ENCODE measurements at places on chromosomes 11 and 22.

DNA sequence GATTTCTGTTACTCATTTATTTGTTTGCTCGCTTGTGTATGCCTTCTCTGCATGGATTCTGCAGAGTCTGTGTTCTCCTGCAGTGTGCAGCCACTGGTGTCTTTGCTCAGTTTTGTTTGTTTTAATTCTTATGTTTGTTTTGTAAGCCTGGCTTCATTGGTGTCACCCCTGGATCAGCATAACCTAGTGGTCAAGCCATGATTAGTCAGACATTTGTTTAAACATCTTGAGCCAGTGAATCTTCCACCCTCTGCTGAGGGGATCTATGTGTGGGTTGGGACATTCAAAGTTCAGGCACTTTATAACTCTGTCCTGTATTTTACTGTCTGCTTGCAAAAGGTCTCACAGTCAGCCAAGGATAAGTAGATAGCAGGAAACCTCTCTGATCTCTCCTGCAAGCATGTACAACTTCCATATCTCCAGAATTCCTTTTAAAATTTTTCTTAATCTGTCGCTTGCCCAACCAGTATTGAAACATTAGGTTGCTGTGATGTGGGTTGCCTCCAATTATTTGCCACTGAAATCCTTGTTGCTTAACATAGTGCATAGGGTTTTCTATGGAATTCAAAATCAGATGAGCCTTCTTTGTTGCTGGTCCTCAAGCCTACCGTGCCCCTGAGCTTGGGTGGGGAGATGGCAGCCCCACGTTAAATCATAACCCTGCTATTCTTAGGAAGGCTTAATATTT, 86.8 kb downstream of the KCNQ1OT1 start:
- no peak for DNase-seq

DNA sequence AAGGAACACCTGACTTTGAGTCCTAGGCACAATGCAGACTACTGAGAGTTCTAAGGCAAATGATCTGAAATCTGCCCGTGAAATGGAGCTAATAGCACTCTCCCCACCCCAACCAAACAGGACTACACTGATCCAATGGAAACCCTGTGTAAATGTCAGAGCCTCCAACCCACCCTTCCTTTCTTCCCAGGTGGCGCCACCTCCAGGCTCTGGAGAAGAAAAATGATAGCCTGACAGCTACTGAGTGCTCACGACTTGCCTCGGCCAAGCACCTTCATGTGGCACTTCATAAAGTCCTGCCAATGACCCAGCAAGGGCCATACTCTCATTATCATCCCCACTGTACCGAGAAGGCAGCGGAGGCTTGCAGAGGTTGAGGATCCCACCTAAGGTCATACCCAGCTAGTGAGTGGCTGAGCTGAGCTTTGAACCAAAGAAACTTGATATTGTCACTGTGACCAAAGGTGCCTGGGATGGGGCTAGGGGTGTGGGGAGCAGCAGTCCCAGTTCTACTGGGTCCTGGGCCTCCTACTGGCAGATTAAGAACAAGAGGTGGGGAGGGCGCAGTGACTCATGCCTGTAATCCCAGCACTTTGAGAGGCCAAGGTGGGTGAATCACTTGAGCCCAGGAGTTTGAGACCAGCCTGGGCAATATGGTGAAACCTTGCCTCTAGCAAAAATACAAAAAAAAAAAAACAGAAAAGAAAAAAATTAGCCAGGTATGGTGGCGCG, 20.5 kb downstream of the TST start:
- no peak for DNase-seq

GRCh38 chr11:44263738-44264437, 46.1 kb downstream of the ALX4 start:
- DNase-seq = no peak

- DNase-seq = no peak
Observed at GRCh38 chr22:41888627-41889200, 26.2 kb downstream of the SHISA8 start.

GRCh38 chr11:112161012-112161411, 2.9 kb downstream of the IL18 start:
- no peak for DNase-seq

GRCh38 chr22:40276996-40277823, 69.1 kb upstream of the ADSL start:
- DNase-seq = peak; percentile 6

- DNase-seq = no peak
Observed at GRCh38 chr11:69823641-69824265, 4.5 kb upstream of the FGF3 start.

DNA sequence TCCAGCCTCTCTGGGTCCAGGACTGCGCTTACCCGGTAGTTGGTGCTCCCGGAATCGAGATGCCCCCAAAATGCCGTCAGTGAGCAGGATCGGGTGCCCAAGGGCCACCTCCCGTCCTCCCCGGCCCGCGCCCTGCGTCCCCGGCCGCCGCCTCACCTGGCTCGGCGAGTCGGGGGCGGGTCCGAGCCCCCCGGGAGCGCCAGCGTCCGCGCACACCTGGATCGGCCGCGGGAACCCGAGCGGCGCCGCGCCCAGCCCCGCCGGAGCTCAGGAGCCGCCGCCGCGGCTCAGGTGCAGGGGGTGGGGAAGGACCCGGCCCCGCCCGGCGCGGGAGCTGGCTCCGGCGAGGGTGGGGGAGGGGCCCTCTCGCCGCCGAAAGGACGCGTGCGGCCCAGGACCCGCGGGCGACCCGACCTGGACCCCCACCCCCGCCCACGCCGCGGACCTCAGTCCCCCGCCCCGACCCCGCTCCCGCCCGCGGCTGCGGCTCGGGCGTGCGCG, at the start of gene SHANK2:
Gene SHANK2, minus strand, starts transcription at position 309 of the 501 bp plus-strand sequence. CDS start 105,251 bp downstream, outside the sequence.
- DNase-seq = no peak

DNA sequence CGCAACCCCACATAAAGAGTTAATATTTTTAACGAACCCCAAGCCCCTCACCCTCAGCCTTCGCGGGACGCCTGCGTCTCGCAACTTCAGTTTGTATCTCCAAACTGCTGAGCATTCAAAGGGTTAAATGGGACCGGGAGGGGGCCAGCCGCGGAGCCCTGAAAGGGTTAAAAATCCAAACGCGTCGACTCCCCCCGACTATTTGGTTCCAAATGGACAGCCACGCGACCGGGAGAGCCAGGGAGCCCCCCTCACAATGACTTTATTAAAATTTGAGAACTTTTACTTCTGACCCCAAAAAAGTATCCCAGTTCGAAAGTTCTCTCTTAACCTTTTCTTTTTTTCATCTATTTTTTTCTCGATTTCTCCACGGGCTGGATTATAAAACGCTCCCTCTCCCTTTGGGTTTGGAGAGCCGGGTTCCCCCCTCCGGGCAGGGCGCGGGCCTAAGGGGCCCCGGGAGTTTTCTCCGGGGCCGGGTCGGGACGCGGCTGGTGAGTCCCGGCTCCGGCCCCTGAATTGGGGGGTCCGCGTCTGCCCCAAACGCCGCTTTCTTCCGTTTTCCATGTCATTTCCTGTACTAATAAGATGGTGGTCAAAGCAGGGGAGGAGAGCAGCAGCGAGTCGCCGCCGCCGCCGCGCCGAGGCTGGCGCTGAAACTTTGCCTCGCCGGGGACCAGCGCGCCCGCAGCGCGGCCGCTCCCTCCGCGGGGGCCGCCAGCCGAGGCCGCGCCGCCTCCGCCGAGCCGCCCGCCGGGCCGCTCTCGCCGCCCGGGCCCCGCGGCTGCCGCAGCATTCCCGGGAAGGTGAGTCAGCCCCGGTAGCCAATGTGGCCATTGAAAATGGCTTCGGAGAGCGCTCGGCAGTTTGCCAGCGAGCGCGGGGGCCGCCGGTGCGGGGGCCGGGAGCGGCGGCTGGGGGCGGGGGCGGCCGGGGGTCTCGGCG, at the start of gene PRDM11:
Gene PRDM11, plus strand, starts transcription at position 568 of the 945 bp plus-strand sequence. CDS start 35,128 bp downstream, outside the sequence.
- peak; percentile 52 for DNase-seq

DNA sequence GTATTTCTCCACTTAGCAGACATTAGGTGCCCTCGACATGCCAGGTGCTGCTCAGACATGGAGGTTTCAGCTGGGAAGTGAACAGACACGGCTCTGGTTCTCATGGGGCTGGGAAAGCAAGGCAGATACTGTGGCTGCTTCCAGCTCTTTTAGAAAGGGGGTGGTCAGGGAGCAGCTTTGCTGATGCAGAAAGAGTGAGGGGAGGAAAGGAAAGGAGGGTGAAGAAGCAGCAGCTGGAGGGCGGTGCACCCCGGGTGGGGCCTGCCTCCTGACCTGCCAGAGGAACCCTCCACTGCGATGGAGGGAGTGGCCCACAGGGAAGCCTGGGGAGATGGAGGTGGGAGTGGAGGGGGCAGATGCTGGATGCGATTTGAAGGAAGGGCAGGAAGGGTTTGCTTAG, 76.8 kb downstream of the MORC2 start:
- no peak for DNase-seq

DNA sequence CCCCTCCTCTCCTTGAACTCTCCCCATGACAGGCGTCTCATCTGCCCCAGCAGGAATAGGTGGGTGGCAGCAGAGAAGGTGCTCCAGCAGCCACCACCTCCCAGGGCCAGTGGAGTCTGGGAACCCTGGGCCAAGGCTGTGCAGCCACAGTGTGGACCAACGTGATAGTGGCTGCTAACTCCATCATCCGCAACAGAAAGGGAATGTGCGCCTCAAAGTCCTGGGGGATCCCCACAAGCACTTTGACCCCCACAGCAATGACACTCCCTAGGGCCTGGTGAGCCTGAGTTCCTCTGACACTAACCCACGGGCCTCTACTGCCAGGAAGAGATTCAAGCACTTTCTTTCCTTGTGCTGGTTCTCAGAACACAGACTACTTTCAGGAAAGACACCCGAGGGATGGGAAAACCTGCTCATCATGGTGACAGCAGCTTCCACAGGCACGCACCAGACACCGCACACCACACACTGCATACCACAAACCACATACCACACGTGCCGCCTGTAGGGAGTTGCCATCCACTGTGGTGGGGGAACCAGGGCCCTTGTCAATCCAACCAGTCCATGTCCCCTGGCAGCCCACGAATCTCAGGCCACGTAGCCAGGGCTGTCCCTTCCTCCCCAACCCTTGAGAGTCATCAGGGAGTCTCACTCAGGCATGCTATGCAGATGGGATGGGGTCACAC, 3.4 kb upstream of the SLC25A1 start:
- no peak for DNase-seq

GRCh38 chr11:120634706-120635105, 123.2 kb downstream of the GRIK4 start:
- DNase-seq = no peak

GRCh38 chr11:73270016-73270854, 1.9 kb upstream of the P2RY6 start:
- DNase-seq = no peak

GRCh38 chr11:118174006-118174567, 2.4 kb downstream of the SCN2B start:
- no peak for DNase-seq

DNA sequence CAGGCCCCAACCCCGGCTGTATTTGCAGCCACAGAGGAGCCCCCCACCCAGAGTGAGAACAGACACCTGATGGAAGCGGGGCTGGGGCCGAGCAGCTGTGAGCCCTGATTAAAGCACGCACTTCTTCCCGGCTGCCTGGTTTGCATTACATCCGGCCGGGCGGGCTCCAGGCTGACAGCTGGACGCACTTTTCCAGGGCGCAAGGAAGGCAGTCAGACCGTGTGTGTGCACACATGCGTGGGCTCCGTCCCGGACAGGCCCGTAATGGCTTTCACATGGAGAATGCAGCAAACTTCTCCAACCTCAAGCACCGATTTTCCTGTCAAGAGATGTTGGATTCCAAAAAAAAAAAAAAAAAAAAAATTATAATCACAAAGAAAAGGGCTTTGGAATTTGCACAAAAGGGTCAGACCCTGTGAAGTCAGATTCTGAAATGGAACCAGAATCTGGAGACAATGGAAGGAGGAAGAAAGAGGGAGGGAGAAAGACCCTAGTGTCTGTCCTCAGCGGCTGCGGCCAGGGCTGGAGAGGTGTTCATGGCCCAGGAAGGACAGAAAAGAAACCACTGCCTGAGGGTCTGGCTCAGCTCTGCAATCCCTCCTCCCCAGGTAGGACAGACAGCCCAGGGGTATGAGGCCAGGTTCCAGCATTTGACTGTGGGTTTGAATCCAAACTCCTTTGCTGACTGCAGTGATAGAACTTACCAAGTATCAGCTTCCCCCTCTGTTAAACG, 365.5 kb downstream of the MN1 start:
- peak; percentile 44 for DNase-seq

GRCh38 chr22:19036523-19037273, 85.5 kb downstream of the DGCR2 start:
- DNase-seq = no peak

GRCh38 chr11:34988294-34989255, 72.2 kb downstream of the PDHX start:
- no peak for DNase-seq

DNA sequence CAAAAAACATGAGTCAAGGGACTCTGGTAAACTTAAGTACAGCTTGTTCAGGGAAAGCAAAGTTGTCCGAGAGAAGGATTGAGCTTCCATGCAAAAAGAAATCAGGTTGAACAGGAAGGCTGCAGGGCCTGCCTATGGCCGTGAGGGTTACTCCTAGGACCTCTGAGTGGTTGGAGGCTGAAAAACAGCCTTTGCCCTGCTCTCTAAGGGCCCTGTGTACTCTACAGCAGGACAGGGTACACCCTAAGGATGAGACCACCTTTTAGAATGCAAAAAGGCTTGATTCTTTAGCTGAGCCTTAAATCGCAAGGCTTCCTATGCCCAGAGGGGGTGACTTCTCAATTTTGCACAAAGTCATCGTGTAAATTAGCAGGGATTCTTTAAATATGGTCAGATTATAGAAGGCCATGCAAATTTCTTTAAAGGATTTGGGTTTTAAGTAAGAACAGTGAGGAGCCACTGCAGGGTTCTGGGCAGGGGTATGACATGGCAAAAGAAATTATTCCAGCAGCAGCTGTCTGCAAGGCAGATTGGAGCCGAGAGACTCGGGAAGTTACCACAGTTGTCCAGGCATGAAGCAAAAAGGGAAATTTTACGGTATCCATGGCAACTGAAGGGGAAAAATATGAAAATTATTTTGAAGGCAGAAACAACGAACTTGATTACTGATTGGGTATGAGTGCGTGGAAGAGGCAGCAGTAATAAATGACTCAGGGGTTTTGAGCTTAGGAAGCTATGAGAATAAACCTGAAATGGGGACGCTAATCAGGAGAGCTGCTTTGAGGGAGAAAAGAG, 91.8 kb downstream of the FAM76B start:
- no peak for DNase-seq

DNA sequence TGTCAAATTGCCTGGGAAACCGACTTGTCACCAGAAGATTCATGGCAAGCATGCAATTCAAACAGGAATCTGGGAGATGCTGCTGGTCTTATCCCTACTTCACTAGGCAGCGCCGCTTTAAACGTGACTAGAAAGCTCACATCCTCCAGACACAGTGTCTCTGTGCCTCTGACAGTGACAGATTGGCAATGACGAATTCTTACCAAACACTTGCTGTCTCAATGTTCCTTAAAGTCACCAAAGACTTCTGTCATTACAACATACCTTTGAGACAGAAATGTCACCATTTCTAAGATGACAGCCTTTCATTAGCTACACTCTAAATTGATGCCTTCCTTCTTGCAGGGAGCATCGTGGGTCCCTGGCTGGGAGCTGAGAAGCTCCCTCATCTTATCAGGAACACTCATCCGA, 197.8 kb downstream of the CWF19L2 start:
- no peak for DNase-seq
